ENCODE measurements at places on chromosomes 3 and 15. TPM values are rescaled to one million over a fixed set of nuclear protein-coding genes. Genes with fewer than 3 reads are reported as not detected.

The SLC26A6 gene
- 10.8 TPM for total RNA-seq

The HGD gene
- not detected for total RNA-seq

The RBSN gene
- total RNA-seq, result 17.1 TPM

The GRM2 gene
- 0.08 TPM for total RNA-seq

The PAK6 gene
- 9.7 TPM for total RNA-seq

The TERC gene
- 1.5 TPM for total RNA-seq

The APEH gene
- 103 TPM for total RNA-seq

The TNFSF10 gene
- total RNA-seq, result 13.7 TPM

The HYPK gene
- total RNA-seq, result 9.4 TPM

The GPR87 gene
- total RNA-seq, result not detected

The ZNF80 gene
- not detected for total RNA-seq

The CCR3 gene
- not detected for total RNA-seq

The SKOR1 gene
- total RNA-seq, result 0.11 TPM

The STXBP5L gene
- not detected for total RNA-seq

The CGNL1 gene
- total RNA-seq, result 11.2 TPM

The CCDC80 gene
- 54.0 TPM for total RNA-seq

The ARL6 gene
- 6.2 TPM for total RNA-seq

The CIAO2A gene
- total RNA-seq, result 57.9 TPM

The SLC51A gene
- total RNA-seq, result not detected

The NRROS gene
- 2.4 TPM for total RNA-seq

The CFAP161 gene
- total RNA-seq, result 0.30 TPM

The GNAT1 gene
- total RNA-seq, result not detected

The PLIN1 gene
- total RNA-seq, result 9.9 TPM

The ISL2 gene
- not detected for total RNA-seq

The GAP43 gene
- 0.38 TPM for total RNA-seq

The USP19 gene
- total RNA-seq, result 55.5 TPM

The AP3B2 gene
- 1.7 TPM for total RNA-seq

The GXYLT2 gene
- 10.2 TPM for total RNA-seq

The MEX3B gene
- total RNA-seq, result 3.5 TPM

The IGSF11 gene
- 2.9 TPM for total RNA-seq

The CCRL2 gene
- total RNA-seq, result 1.1 TPM

The BLM gene
- total RNA-seq, result 37.0 TPM

The NEO1 gene
- 11.1 TPM for total RNA-seq

The PLA2G4B gene
- 3.6 TPM for total RNA-seq

The WDR49 gene
- total RNA-seq, result 2.6 TPM

The ZBTB47 gene
- total RNA-seq, result 82.3 TPM

The CCR9 gene
- not detected for total RNA-seq

The TNNC1 gene
- 7,948 TPM for total RNA-seq

Data from Right ventricle myocardium superior (tissue), 1 donor.